ENCODE measurements at places on chromosomes 3 and 15. TPM values are rescaled to one million over a fixed set of nuclear protein-coding genes. Genes with fewer than 3 reads are reported as not detected.

The HACL1 gene
- 31.5 TPM for total RNA-seq

The CLRN1 gene
- not detected for total RNA-seq

The CSPG5 gene
- total RNA-seq, result 2.9 TPM

The SST gene
- not detected for total RNA-seq

The KATNBL1 gene
- total RNA-seq, result 30.0 TPM

The AMT gene
- total RNA-seq, result 0.72 TPM

The HDC gene
- total RNA-seq, result 1.1 TPM

The PPARG gene
- total RNA-seq, result not detected

The CCR9 gene
- total RNA-seq, result not detected

The KCNMB2 gene
- total RNA-seq, result not detected

The CHDH gene
- total RNA-seq, result 0.89 TPM

The LDHAL6B gene
- not detected for total RNA-seq

The PRSS50 gene
- total RNA-seq, result not detected

The POLQ gene
- 8.8 TPM for total RNA-seq

The DET1 gene
- total RNA-seq, result 6.0 TPM

The SLC2A2 gene
- 0.18 TPM for total RNA-seq

The CYP1A2 gene
- total RNA-seq, result not detected

The PLA2G4D gene
- not detected for total RNA-seq

The GALK2 gene
- 42.2 TPM for total RNA-seq

The UROC1 gene
- total RNA-seq, result not detected
